ENCODE measurements at places on chromosomes 5 and 9. TPM values are rescaled to one million over a fixed set of nuclear protein-coding genes. Genes with fewer than 3 reads are reported as not detected.

- DNase-seq: no peak
Measured at GRCh38 chr9:36484124-36484523, 84.1 kb upstream of the RNF38 start.

LRRC19 gene
- not detected for total RNA-seq

GRCh38 chr5:132275367-132276220 is 18.1 kb downstream of the PDLIM4 start:
- no peak for DNase-seq

- DNase-seq: no peak
Measured at GRCh38 chr5:10559871-10560270, 4.0 kb upstream of the ANKRD33B start.

DNA sequence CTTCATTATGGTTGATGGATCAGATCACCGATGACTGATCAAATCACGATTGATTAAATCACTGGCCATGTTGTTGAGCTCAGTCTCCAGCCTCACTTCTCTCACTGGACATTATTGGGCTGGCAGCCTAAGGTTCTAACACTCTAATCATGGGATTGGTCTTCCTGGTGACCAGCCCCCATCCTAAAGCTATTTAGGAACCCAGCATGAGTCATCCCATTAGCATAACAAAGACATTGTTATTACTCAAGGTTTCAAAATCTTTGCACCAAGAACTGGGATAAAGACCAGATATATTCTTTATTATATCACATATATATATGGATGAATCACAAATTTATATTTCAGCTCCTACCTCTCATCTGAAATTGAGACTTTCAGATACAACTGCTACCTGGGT is 272.1 kb upstream of the IL12B start:
- DNase-seq: no peak

GRCh38 chr9:15295761-15296405 is 11.1 kb downstream of the TTC39B start:
- DNase-seq: peak; percentile 45

IFNB1 gene
- not detected for total RNA-seq

DNA sequence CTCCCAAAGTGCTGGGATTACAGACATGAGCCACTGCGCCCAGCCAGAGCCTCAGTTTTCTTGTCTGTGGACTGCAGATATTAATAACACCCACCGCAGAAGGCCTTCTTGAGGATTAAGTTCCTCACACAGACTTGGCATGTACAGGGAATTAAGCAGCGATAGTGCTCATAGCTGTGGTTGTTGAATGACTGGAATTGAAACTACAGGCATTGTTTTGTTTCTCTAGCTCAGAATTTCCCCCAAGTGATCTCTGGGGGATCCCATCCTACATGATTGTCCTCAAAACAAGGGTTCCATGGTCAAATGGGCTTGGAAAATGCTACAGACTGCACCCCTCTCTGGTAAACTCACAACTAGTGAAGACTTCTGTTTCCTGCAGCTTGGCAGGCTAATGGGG is 44.2 kb upstream of the TDRD7 start:
- no peak for DNase-seq

DNA sequence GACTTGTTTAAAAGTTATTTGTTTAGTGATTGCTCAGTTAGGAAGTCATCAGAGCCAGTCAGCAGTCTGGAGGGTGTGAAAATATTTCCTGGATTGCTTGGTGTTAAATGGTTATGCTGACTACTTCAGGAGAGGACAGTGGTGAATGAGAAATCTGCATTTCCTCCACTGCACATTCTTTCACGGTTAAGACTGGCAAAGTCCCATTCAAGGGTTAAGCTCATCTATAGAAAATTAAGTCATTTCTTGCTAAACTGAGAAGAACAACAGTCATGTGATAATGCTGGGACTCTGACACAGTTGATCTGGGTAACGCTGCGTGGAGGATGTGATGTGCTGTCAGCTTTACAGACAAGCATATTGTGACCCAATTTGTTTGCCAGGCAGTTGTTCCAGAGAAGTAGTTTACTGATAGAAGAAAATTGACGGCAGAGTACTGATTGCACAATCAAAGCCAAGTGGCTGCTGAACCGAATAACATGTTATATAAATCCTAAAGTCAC is 80.4 kb downstream of the GRAMD2B start:
- no peak for DNase-seq

WNK2 gene
- 0.02 TPM for total RNA-seq

CD74 gene
- total RNA-seq: 1.6 TPM

UBQLN1 gene
- 94.6 TPM for total RNA-seq

- no peak for DNase-seq
Measured at GRCh38 chr5:171705830-171706468, 79.7 kb upstream of the SMIM23 start.

SPINK4 gene
- total RNA-seq: 4.5 TPM

DNA sequence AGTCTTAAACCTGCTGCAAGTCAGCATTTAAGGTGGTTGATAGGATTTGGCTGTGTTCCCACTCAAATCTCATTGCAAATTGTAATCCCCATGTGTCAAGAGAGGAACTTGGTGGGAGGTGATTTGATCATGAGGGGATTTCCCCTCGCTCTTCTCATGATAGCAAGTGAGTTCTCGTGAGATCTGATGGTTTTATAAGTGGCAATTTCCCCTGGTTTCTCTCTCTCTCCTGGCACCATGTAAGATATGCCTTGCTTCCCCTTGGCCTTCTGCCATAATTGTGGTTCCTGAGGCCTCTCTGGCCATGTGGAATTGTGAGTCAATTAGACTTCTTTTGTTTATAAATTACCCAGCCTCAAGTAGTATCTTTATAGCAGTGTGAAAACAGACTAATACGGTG is 84.3 kb upstream of the SMC2 start:
- DNase-seq: peak; percentile 46

- DNase-seq: peak; percentile 51
Measured at GRCh38 chr9:88660611-88661010, 125.6 kb downstream of the NXNL2 start.

GRCh38 chr9:36078051-36078450 is 41.3 kb downstream of the RECK start:
- no peak for DNase-seq

DNA sequence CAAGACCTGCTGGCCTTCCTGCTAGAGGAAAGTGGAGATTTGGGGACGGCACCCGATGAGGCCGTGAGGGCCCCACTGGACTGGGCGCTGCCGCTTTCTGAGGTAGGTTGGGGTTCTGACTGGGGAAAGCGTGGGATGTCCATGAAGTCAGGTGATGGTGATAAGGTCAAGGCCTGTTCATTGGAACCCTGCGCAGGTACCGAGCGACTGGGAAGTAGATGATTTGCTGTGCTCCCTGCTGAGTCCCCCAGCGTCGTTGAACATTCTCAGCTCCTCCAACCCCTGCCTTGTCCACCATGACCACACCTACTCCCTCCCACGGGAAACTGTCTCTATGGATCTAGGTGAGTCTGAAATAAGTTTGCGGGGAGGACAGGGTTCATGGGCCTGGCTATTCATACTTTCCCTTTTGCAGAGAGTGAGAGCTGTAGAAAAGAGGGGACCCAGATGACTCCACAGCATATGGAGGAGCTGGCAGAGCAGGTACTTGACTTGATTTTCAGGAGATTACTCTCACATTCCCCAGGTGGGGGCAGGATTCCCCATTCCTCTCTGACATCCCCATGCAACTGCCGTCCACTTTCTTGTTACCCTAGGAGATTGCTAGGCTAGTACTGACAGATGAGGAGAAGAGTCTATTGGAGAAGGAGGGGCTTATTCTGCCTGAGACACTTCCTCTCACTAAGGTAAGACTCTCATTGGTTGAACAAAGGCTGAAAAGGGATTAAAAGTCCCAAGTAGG is 505 bp downstream of the CREB3 start:
- DNase-seq: peak; percentile 65

SLC24A2 gene
- 0.06 TPM for total RNA-seq

GRCh38 chr5:112772124-112772523 is 34.4 kb downstream of the APC start:
- no peak for DNase-seq

DNA sequence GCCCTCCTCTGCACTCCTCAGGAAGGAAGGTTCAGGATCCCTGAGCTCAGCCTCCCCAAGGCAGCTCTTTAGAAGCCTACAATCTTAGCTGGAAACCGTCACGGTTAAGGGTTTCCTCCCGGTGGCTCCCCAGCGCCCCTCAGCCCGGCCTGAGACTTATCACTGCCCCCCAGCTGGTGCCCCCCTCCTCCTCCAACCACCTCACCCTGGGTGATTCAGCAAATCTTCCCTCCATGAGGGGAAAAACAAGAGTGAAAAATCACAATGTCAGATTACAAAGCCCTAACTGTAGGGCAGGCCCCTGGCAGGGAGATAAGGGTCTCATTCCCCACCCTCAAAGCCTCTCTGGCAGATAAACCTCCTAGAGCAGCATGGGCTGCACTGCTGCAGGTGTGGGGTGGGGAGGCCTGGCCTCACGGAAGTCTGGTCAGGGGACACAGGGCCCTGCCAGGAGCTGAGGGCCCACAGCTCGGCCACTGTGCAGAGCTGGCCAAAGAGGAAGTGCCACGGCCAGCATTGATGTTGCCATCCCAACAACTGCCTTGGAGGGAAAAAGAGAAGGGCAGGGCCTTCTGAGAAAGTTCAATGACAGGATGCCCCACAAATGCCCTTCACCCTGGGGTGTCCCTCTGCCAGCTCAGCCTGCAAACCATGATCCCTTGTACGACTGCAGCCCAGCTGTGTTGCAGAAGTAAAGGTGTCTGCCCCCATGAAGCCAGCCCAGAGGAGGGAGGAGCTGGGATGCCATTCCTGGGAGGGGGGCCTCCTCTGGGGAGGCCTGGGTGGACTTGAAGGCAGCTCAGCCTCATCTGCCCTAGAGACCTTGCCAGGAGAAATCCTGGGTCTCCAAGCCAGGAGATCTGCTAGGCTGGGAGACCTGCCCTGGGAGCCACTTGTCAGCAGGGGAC is 25.9 kb downstream of the GFI1B start:
- no peak for DNase-seq

DNA sequence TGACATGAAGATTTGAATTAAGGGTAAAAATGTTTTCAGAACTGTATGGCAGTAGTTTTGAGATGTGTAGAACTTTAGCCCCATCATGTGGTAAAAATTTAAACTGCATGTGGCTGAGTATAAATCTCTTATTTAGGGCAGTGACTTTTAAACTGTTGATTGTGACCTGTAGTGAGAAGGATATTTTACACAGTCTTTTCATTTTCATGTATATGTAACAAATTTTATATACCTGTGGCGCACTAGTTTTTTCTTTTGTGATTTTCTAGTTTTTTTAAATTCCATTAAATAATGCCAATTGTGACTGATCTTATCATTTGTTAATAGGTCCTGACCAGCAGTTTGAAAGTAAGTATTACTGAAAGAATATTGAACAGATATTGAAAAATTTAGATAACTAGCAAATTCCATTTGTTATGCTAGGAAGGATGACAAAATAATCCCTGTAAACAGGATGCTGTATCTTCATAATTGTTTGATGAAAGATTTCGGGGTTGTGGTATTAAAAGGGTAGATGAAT is 47.2 kb downstream of the GPBP1 start:
- peak; percentile 11 for DNase-seq

DNA sequence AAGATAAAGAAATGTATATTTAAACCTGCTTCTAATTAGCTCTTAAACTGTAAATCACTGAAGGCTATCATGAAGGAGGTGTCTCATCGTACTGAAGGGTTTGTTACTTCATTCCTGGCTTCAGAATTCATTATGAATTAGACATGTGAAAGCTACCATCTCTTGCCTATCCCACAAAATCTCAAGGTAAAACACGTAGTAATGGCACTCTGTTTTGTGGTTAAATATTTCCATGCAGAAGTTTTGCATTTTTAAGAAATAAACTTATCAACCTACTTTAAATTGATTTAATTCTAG is 490.7 kb upstream of the NUDT12 start:
- DNase-seq: no peak

PCDHB15 gene
- 2.1 TPM for total RNA-seq

DNA sequence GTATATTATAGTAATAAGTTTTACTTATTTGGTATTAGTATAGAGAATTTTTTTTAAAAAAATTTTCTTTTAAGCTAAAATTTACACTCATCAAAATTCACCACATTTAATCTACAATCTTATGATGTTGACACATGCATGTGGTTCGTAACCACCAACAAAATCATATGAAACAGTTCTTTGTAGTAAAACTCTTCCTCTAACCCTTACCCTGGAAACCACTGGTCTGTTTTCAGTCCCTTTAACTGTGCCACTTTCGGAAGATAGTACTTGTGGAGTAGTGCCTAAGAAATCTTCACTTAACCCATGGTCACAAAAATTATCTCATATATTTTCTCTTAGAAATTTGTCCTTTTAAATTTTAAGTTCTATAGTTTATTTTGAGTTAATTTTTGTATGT is 1498.8 kb downstream of the MAT2B start:
- no peak for DNase-seq

- no peak for DNase-seq
Measured at GRCh38 chr5:111447822-111448221, 64.5 kb downstream of the STARD4 start.

GRCh38 chr9:116713271-116713670 is 26.2 kb downstream of the TRIM32 start:
- DNase-seq: no peak

MYMK gene
- total RNA-seq: not detected

- no peak for DNase-seq
Measured at GRCh38 chr5:32625547-32625946, 40.2 kb downstream of the SUB1 start.

- no peak for DNase-seq
Measured at GRCh38 chr9:21031091-21031807, at the start of gene HACD4. HACD4 (minus strand) TSS chr9:21031640; CDS start chr9:21031590, 50 bp downstream.

DNA sequence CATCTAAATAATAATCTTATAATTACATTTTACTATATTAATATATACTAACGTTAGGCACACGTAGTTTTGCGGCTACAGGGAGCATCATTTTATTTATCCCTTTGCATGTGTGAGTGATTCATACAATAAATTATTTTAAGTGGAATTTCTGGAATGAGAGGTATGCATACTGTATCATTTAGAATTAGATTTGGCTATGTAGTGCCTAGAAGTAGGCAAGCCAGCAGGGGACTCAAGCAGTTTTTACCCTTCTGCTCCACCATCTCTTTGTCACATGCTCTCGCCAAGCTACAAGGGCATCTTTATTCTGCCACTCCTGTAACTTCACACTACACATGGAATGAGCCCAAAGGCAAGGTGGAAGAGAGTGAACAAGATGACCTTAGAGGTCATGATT is 60.8 kb downstream of the MEGF10 start:
- DNase-seq: no peak

- DNase-seq: no peak
Measured at GRCh38 chr9:22700171-22700570, 253.5 kb downstream of the DMRTA1 start.

GRCh38 chr5:16819522-16820167 is 116.4 kb downstream of the MYO10 start:
- no peak for DNase-seq

GRCh38 chr5:116645627-116646026 is 71.0 kb upstream of the SEMA6A start:
- DNase-seq: no peak

C9 gene
- total RNA-seq: not detected

OTP gene
- not detected for total RNA-seq

RAB3C gene
- not detected for total RNA-seq

DNA sequence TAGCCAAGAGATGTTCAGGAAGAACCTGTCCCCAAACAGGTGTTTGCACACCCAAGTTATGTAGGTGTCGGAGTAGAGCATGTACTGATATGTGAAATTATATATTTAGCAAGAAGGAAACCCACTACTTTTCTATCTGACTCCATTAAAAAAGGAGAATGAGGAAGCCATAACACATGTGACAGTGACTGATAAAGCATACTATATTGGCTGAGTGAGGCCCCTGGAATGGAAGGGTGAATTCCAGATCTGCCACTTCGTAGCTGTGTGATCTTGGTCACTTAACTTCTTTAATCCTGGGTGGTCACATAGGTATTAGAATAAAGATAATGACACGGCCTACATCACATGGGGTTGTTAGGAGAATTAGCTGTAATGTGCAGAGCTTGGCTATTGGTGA is 116.0 kb upstream of the MAN2A1 start:
- no peak for DNase-seq
